Naive thymus-derived CD4-positive, alpha-beta T cell (primary cell): ENCODE measurements at places on chromosomes 16 and 17. TPM values are rescaled to one million over a fixed set of nuclear protein-coding genes. Genes with fewer than 3 reads are reported as not detected.

The SLC2A4 gene
- not detected for total RNA-seq

The CD300H gene
- not detected for total RNA-seq

The PERCC1 gene
- total RNA-seq = 0.77 TPM

The FBXL16 gene
- total RNA-seq = 12.5 and 13.2 TPM in 2 replicates

The CORO6 gene
- 1.6 and 1.7 TPM in 2 replicates for total RNA-seq

- H3K27ac ChIP-seq = no peak overlapping the region
- H3K36me3 ChIP-seq = no peaks in the 10 kb centered on the region
- peaks cover 14% of the 10 kb centered on the region for H3K4me1 ChIP-seq
- no peaks in the 10 kb centered on the region for H3K27me3 ChIP-seq
- H3K4me3 ChIP-seq = no peak overlapping the region
Measured at GRCh38 chr17:77613627-77614026, 344.9 kb upstream of the TNRC6C start.

- no peaks in the 10 kb centered on the region for H3K27me3 ChIP-seq
- H3K36me3 ChIP-seq = no peaks in the 10 kb centered on the region
Measured at GRCh38 chr17:77307479-77308198, 166.9 kb downstream of the SEC14L1 start.

- H3K4me1 ChIP-seq = no peaks in the 10 kb centered on the region
- H3K27me3 ChIP-seq = no peaks in the 10 kb centered on the region
- no peak overlapping the region for H3K4me3 ChIP-seq
- H3K27ac ChIP-seq = no peak overlapping the region
- no peaks in the 10 kb centered on the region for H3K36me3 ChIP-seq
Measured at GRCh38 chr16:19472482-19472881, 49.4 kb downstream of the GDE1 start.

DNA sequence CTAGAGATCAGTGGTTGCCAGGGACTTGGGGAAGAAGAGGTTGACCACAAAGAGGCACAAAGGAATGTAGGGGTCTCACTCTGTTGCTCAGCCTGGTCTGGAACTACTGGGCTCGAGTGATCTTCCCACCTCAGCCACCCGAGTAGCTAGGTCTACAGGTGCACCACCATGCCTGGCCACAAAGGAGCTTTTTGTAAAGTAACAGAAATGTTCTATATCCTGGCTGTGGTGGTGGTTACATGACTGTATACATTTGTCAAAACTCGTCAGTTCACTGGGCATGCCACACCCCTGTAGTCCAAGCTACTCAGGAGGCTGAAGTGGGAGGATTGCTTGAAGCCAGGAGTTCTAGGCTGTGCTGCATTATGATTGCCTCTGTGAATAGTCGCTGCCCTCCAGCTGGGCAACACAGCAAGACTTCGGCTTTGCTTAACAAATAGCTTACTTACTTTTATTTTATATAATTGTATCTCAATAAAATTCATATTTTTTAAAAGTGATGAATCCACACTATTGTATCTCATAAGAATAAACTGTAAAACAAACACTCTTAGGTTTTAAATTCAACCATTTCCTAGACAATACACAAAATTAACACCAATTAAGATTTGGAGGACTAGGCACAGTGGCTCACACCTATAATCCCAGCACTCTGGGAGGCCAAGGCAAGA lies 5.0 kb downstream of the SKA2 start:
- no peak overlapping the region for H3K4me3 ChIP-seq
- no peak overlapping the region for H3K27ac ChIP-seq
- DNase-seq = no peak

DNA sequence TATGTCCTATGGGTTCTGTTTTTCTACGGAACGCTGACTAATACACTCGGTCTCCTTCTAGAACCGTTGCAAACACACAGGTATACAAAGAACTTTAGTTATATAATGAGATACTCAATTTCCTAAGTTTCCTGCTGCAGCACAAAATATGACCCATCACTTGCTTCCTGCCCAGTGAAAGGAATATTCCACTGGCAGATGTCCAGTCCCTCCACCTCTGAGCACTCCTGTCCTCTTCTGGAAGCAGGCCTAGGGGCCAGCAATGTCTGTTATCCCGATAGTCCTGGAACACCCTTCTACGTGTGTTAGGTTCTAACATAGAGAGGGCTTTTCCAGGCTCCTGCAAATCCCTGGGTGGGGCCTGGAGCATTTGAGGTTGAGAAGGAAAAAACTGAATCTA lies 32.7 kb downstream of the ADAMTS18 start:
- no peak for DNase-seq
- no peak overlapping the region for H3K27ac ChIP-seq
- no peaks in the 10 kb centered on the region for H3K4me1 ChIP-seq
- H3K4me3 ChIP-seq = no peak overlapping the region
- H3K27me3 ChIP-seq = no peaks in the 10 kb centered on the region

GRCh38 chr17:56111706-56112485 lies 41.4 kb upstream of the ANKFN1 start:
- no peaks in the 10 kb centered on the region for H3K4me1 ChIP-seq
- no peaks in the 10 kb centered on the region for H3K27me3 ChIP-seq
- DNase-seq = no peak
- H3K4me3 ChIP-seq = no peak overlapping the region

GRCh38 chr17:42525221-42525620 lies 10.8 kb upstream of the NAGLU start:
- no peak overlapping the region for H3K4me3 ChIP-seq
- H3K36me3 ChIP-seq = peaks cover 19% of the 10 kb centered on the region
- no peak overlapping the region for H3K27ac ChIP-seq
- DNase-seq = no peak
- peaks cover 16% of the 10 kb centered on the region for H3K4me1 ChIP-seq
- H3K27me3 ChIP-seq = no peaks in the 10 kb centered on the region

DNA sequence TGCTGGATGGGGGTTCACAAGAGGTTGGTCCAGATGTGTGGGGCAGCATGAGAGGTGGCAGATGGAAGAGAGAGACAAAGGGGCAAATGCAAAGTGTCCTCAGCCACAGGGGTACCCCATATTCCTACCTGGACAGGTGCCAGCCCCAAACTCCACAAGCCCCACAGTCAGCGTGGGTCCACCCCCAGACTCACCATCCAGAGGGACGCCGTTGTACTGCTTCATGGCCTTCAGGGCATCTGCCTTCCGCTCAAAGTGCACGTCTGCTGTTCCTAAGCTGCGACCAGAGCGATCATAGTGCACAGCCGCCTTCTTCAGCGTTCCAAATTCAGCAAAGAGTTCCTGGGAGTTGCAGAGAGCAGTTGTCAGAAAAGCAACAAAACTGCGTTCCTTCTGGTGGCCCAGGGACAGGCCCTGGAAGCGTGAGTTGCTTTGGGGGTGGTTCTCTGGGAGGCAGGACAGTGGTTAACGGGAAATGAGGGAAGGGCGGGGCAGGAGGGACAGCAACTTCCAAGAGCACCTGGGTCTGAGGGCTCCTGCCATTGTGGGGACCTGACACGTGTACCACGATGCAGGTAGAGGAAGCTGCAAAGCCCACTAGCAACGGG lies 2.3 kb downstream of the ALYREF start:
- H3K27ac ChIP-seq = peak overlapping the region; percentile 10
- peaks cover 16% of the 10 kb centered on the region for H3K4me1 ChIP-seq
- DNase-seq = no peak
- H3K4me3 ChIP-seq = no peak overlapping the region

DNA sequence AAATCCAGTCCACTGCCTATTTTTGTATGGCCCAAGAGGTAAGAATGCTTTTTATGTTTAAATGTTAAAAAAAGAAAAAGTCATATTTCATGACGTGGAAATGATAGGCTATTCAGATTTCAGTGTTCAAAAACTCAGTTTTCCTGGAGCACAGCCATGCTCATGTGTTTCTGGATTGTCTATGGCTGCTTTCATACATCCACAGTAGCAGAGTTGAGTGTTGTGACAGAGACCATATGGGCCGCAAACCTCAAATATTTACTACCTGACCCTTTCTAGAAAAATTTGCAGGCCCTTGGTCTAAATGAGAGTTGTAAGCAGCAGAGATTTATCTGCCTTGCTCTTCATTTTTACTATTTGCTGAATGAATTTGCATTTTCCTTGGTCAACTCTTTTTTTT lies 264.1 kb downstream of the CBLN1 start:
- H3K4me3 ChIP-seq = no peak overlapping the region
- no peaks in the 10 kb centered on the region for H3K36me3 ChIP-seq
- no peak for DNase-seq
- no peak overlapping the region for H3K27ac ChIP-seq
- H3K4me1 ChIP-seq = no peaks in the 10 kb centered on the region

DNA sequence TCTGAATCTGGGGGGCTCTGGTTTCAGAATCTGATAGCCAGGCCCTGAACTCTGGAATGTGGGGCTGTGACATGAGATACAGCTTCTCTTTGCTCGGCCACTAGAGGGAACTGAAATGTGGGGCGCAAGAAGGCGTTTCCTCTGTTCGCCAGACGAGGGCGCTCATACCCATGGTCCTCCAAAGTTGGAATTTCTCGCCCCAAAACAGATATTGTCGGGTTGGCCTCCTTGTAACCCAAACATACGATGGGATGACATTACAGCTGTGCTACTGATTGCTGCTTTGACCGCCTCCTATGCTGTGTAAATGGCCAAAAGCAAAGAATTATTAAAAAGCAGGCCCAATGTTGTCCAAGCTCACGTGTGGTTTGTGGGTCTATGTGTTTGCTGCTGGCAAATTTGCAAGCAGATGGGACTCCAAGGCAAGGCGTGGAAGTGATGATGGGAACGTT lies 13.1 kb upstream of the MSI2 start:
- DNase-seq = peak; percentile 78
- H3K4me1 ChIP-seq = no peaks in the 10 kb centered on the region
- H3K36me3 ChIP-seq = no peaks in the 10 kb centered on the region
- H3K27me3 ChIP-seq = no peaks in the 10 kb centered on the region
- H3K4me3 ChIP-seq = no peak overlapping the region
- no peak overlapping the region for H3K27ac ChIP-seq

- H3K36me3 ChIP-seq = no peaks in the 10 kb centered on the region
- H3K4me1 ChIP-seq = no peaks in the 10 kb centered on the region
- H3K27me3 ChIP-seq = no peaks in the 10 kb centered on the region
- H3K4me3 ChIP-seq = no peak overlapping the region
- DNase-seq = no peak
Measured at GRCh38 chr17:9488556-9488955, 87.1 kb downstream of the STX8 start.

DNA sequence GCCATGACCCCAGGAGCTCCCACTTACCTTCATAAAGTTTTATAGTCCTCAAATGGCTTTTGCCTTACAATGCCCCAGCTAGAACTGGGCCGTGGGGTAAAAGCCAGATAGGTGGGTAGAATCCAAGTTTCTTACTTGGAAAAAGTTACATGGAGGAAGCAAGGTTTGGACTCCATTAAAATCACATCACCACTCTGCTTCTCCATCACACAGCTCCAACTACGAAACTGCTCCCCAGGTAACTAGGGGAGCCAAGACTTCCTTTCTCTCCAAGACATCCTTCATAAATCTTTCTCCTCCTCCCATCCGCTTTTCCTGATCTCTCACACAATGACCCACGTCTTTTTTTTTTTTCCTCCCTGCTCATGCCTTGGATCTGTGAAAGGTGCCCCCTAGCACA lies 130.8 kb upstream of the RCVRN start:
- no peaks in the 10 kb centered on the region for H3K4me1 ChIP-seq
- no peak overlapping the region for H3K4me3 ChIP-seq
- H3K36me3 ChIP-seq = no peaks in the 10 kb centered on the region
- H3K27ac ChIP-seq = no peak overlapping the region
- DNase-seq = no peak

DNA sequence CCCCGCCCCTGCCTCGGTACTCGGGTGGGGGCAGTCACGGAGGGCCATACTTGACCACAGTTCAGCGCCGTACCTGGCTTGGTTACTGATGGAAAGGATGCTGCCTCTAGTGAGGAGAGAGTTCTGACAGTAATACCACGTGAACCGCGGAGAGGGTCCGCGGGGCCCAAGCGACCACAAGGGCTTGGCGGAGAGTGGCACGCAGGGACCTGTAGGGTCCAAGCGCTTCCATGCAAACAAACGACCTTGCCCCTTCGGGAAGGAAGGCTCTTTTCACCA lies 9.2 kb downstream of the KDM6B start:
- peak overlapping the region; percentile 100 for H3K27ac ChIP-seq
- H3K4me3 ChIP-seq = peak overlapping the region; percentile 84
- H3K4me1 ChIP-seq = peaks cover 38% of the 10 kb centered on the region
- no peaks in the 10 kb centered on the region for H3K27me3 ChIP-seq
- peak; percentile 50 for DNase-seq

DNA sequence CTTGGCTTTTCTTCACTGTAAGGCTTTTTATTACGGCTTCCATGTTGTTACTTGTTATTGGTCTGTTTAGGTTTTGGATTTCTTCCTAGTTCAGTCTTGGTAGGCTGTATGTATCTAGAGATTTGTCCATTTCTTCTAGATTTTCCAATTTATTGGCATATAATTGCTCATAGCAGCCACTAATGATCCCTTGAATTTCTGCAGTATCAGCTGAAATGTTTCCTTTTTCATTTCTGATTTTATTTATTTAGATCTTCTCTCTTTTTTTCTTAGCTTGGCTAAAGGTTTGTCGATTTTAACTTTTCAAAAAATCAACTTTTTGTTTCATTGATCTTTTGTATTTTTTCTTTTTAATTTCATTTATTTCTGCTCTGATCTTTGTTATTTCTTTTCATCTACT lies 18.5 kb downstream of the NLRP1 start:
- H3K27ac ChIP-seq = no peak overlapping the region
- H3K36me3 ChIP-seq = peaks cover 9% of the 10 kb centered on the region
- H3K27me3 ChIP-seq = no peaks in the 10 kb centered on the region
- no peak overlapping the region for H3K4me3 ChIP-seq
- no peaks in the 10 kb centered on the region for H3K4me1 ChIP-seq

GRCh38 chr17:17181666-17182597 lies 24.2 kb downstream of the PLD6 start:
- DNase-seq = peak; percentile 87
- peak overlapping the region; percentile 70 for H3K27ac ChIP-seq

GRCh38 chr16:77788181-77789084 lies at the start of gene VAT1L:
VAT1L (plus strand) TSS chr16:77788564; CDS start chr16:77788683, 119 bp downstream.
- H3K27me3 ChIP-seq = peaks cover 7% of the 10 kb centered on the region
- H3K36me3 ChIP-seq = no peaks in the 10 kb centered on the region
- DNase-seq = no peak
- peaks cover 7% of the 10 kb centered on the region for H3K4me1 ChIP-seq

DNA sequence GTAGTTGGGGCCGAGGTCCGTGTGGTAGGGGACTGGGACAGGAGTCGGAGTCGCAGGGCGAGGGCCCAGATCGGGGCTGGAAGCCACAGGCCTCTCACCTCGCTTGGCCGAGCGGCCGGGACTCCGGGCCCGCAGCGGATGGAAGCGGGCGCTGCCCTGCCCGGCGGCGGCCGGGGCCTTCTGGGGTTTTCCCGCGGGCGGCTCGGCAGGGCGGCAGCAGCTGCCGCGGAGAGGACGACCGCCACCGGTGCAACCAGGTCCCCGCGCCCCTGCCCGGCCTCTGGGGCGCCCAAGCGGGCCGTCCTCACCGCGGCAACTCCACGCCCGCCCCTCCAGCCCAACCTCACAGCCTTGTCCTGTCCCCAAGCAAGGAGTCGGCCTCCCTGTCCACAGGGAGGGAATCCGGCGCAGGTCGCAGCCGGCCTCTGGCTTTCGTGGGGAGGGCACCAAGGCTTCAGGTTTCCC lies 15.6 kb upstream of the UTP6 start:
- no peaks in the 10 kb centered on the region for H3K4me1 ChIP-seq
- H3K36me3 ChIP-seq = no peaks in the 10 kb centered on the region
- H3K4me3 ChIP-seq = no peak overlapping the region
- no peak overlapping the region for H3K27ac ChIP-seq
